ENCODE measurements at places on chromosomes 12 and 14. TPM values are rescaled to one million over a fixed set of nuclear protein-coding genes. Genes with fewer than 3 reads are reported as not detected.

GRCh38 chr12:90023207-90023900, 314.7 kb upstream of the ATP2B1 start:
- H3K4me1 ChIP-seq = no peaks in the 10 kb centered on the region
- H3K36me3 ChIP-seq = no peaks in the 10 kb centered on the region
- H3K4me3 ChIP-seq = no peak overlapping the region

DNA sequence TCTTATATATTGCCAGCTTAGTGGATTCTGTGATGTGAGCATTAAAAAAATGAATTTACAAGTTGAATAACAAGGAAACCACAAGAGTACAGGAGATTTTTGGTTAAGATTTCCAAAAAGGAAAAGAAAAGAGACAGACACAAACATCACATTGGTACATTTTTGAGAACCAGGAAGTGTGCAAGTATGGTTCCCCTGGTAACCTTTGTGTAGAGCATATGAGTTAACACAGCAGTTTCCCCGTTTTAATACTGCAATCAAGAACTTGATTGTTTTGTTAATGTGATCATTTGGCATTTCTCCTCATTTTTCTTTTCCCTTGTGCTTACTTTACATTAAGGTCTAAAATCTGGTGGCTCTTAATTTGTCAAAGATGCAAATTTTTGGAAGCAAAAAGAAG, 490.4 kb upstream of the ATP2B1 start:
- H3K4me3 ChIP-seq = no peak overlapping the region
- no peaks in the 10 kb centered on the region for H3K27me3 ChIP-seq
- no peak overlapping the region for H3K27ac ChIP-seq
- no peaks in the 10 kb centered on the region for H3K4me1 ChIP-seq
- no peak for DNase-seq

- H3K4me3 ChIP-seq = no peak overlapping the region
- no peak for DNase-seq
- H3K36me3 ChIP-seq = no peaks in the 10 kb centered on the region
- no peak overlapping the region for H3K27ac ChIP-seq
- no peaks in the 10 kb centered on the region for H3K27me3 ChIP-seq
Observed at GRCh38 chr14:78248501-78249090, 78.4 kb downstream of the NRXN3 start.

TAS2R43 gene
- 0.52 TPM for total RNA-seq

- no peaks in the 10 kb centered on the region for H3K4me1 ChIP-seq
- DNase-seq = no peak
- no peak overlapping the region for H3K27ac ChIP-seq
- no peaks in the 10 kb centered on the region for H3K27me3 ChIP-seq
Observed at GRCh38 chr12:25904442-25904841, 54.0 kb upstream of the RASSF8 start.

- H3K36me3 ChIP-seq = no peaks in the 10 kb centered on the region
- no peak overlapping the region for H3K27ac ChIP-seq
- no peaks in the 10 kb centered on the region for H3K27me3 ChIP-seq
- peaks cover 22% of the 10 kb centered on the region for H3K4me1 ChIP-seq
Observed at GRCh38 chr12:101802486-101802885, 28.3 kb downstream of the GNPTAB start.

DNA sequence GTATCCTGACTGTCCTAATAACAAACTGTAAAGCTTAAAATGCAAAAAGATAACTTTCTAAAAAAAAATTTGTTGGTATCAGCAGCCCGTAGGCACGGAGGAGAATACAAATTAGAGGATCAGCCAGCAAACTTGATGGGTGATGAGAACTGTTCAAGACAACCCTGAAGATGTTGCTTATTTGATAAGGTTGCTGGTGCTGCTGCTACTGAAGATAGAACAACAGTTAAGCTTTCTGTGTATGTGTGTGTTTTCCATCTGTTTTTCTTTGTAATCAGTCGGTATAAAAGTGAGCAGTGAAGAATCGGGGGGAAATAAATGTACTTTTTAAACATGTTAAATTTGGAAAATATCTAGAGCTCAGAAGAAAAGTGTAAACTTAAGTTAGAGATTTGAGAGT, 67.4 kb upstream of the POC1B start:
- no peak for DNase-seq
- no peak overlapping the region for H3K4me3 ChIP-seq
- H3K4me1 ChIP-seq = no peaks in the 10 kb centered on the region
- H3K36me3 ChIP-seq = no peaks in the 10 kb centered on the region
- no peaks in the 10 kb centered on the region for H3K27me3 ChIP-seq

PGF gene
- 4.6 TPM for total RNA-seq

DNA sequence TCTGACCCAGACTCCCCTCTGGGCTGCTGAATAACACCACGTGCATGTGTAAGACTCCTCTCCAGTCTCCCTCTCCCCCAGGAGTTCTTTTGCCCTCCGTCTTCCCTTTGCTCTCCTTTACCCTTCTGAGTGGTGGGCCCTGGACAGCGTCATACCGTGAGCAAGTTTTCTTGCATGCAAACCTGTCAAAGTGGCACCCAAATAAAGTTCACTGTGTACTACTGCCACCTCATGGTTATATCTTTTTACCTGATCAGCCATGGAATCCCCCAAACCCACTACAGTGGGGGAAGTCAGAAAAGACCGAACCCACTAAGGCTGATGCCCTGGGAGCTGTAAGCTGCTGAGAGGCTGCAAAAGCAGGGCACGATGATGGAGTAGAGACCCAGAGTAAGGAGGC, 131.1 kb upstream of the VRK1 start:
- DNase-seq = no peak
- no peaks in the 10 kb centered on the region for H3K36me3 ChIP-seq
- H3K4me1 ChIP-seq = no peaks in the 10 kb centered on the region

STRAP gene
- 84.2 TPM for total RNA-seq

DNA sequence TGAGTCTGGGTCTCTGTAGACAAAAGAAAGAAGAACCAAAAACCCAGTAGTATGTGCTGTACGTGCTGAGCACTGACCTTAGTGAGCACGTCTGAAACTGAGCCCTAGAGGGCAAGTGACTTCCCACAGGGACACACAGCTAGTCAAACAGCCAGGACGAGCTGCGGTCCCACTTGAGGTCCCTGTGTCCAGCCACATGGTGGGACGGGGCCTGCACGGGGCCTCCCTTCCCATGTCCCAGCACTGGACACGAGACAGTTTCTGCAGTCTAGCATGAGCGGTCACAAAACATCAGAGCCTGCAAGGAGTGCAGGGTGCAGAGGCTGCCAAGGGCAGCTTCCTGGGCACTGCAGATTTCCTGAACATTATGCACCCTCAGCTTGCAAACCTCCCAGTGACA, 121.6 kb downstream of the NCOR2 start:
- peaks cover 85% of the 10 kb centered on the region for H3K36me3 ChIP-seq
- H3K4me1 ChIP-seq = peaks cover 4% of the 10 kb centered on the region
- no peak overlapping the region for H3K27ac ChIP-seq

- H3K4me3 ChIP-seq = no peak overlapping the region
- no peaks in the 10 kb centered on the region for H3K4me1 ChIP-seq
- no peak for DNase-seq
- no peaks in the 10 kb centered on the region for H3K36me3 ChIP-seq
- no peaks in the 10 kb centered on the region for H3K27me3 ChIP-seq
- H3K27ac ChIP-seq = no peak overlapping the region
Observed at GRCh38 chr14:21735639-21736307, 62.2 kb upstream of the OR4E1 start.

- no peaks in the 10 kb centered on the region for H3K36me3 ChIP-seq
- no peaks in the 10 kb centered on the region for H3K4me1 ChIP-seq
- DNase-seq = no peak
- H3K4me3 ChIP-seq = no peak overlapping the region
Observed at GRCh38 chr14:48452437-48452995, 777.1 kb upstream of the MDGA2 start.

DNA sequence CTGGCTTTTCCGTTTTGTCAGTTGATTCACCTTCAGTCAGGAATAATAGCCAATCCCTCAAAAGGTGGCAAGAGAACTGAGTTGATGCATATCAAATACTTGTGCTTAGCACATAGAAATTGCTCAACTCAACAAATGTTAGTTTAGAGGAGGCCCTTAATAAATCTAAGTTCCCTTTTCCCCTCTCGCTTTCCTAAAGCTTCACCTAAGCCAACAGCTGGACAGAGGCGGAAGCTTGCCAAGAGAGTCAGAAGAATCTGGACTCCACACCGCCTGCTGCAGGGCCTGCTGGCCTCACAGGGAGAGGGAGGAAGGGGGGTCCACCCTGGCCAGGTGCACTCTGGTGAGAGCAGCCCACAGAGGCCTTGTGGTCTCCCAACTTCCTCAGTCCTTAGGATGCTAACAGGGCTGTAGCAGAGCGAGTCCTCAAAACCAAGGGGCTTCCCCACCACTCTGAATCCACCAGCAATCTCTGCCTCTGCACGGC, 213.1 kb downstream of the CHST11 start:
- H3K27me3 ChIP-seq = no peaks in the 10 kb centered on the region
- H3K4me3 ChIP-seq = no peak overlapping the region
- peak overlapping the region; percentile 79 for H3K27ac ChIP-seq
- peaks cover 84% of the 10 kb centered on the region for H3K4me1 ChIP-seq
